ENCODE measurements at places on chromosomes 6 and 20.

GRCh38 chr6:157148391-157149323 is 174.7 kb downstream of the TMEM242 start:
- peak; percentile 71 for DNase-seq

GRCh38 chr6:5367510-5367909 is 106.2 kb downstream of the FARS2 start:
- no peak for DNase-seq

GRCh38 chr6:135117413-135117968 is 62.9 kb upstream of the HBS1L start:
- DNase-seq, result no peak

DNA sequence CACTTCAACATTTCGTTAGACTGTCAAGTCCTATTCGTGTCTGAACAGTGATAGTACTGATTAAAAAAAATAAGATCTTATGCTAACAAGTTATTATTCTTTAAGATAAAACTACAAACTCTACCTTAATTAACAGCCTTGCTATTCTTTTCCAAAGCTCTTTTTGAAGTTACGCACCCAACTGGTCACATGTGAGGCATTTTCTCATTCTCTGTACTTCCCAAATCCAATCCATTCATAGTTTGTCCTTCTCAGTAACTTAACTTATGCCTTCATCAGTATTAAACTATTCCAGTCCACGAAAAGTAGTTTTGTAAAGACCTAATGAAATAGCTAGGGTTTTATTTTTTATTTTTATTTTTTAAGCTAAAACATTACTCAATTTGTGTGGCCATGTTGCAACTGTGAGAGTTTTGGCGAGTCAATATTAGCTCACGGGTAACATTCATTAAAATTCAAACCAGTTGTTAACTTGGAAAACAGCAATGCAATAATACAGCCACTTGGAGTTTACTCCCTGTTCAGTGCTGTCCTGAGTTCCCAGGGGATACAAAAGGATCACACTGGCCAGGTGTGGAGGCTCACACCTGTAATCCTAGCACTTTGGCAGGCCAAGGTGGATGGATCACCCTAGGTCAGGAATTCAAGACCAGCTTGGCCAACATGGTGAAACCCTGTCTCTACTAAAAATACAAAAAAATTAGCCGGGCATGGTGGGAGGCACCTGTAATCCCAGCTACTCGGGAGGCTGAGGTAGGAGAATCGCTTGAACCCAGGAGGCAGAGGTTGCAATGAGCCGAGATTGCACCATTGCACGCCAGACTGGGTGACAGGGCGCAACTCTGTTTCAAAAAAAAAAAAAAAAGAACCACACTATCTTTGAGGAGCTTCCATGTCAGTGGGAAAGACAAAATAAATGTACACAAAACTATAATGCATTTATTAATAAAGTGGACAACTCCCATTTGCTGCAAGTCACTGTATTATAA is 27.9 kb upstream of the EEF1A1 start:
- no peak for DNase-seq

GRCh38 chr20:13953227-13953626 is 37.2 kb downstream of the SEL1L2 start:
- DNase-seq, result no peak

- no peak for DNase-seq
Observed at GRCh38 chr6:45571159-45571558, 193.4 kb upstream of the SUPT3H start.

DNA sequence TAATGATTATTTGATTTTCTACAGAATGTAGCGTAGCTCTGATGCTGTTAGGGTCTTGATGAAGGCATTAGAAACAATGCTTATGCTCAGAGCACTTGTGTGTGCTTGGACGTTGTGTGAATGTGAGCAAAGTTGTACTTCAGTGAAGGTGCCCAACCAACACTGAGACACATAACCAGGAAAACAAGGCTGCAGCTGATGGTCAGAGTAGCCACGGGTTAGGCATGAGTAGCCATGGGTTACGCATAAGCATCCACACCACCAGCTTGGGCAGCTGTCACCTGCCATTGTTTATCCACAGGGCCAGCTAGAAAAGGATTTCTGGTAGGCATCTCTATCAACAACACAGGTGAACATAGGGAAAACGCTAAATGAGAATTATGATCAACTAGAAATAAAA is 326.6 kb downstream of the NRN1 start:
- no peak for DNase-seq

DNA sequence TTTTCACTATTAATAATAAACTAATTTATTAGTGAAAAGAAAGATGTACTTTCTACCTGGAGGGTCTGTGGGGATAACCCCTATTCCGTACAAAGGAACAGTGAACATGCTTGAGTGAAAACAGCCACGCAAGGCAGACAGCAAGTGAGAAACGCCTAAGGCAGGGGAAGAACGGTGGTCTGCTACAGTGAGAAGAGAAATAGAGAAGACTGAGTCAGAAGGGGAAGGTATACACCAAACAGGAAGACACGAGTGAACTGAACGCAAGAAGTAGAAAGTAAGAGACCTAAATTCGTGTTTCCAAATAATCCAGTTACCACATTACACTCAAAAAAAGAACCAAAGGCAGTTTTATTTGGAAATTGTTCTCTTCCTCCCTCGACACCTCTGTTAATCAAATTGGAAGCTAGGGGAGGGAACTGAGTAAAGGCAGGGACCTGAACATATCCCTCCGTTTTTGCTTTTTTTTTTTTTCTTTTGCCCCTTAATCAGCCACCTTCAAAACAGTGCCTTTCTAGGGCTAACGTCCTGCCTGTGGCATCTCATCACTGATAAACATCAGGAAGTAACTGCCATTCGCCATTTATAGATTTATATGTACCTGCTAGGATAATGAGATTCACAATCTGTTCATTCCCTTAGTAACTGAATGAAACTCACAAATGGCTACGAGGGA is 48.9 kb downstream of the ATXN1 start:
- no peak for DNase-seq

DNA sequence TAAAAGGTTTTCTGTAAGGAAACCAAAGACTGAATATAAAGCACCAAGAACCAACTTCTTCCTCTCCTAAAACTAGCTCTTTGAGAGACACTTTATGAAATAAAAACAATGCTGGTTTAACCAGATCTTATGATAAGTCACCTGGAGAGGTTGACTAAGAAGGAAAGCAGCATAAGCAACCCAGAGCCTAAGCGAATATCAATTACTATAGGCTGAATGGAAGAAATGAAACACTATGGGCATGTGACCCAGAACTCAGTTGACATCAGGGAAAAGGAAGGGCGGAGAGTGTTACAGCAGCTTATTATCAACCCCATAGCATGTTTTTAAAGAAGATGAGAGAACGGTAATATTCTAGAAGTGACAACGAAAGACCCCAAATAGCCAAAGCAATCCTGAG is 94.1 kb upstream of the STMND1 start:
- no peak for DNase-seq

- DNase-seq, result no peak
Observed at GRCh38 chr6:73579851-73580246, 59.0 kb upstream of the EEF1A1 start.

- no peak for DNase-seq
Observed at GRCh38 chr6:87848616-87849015, 146.6 kb upstream of the AKIRIN2 start.

- no peak for DNase-seq
Observed at GRCh38 chr6:16059496-16059895, 69.4 kb upstream of the MYLIP start.

DNA sequence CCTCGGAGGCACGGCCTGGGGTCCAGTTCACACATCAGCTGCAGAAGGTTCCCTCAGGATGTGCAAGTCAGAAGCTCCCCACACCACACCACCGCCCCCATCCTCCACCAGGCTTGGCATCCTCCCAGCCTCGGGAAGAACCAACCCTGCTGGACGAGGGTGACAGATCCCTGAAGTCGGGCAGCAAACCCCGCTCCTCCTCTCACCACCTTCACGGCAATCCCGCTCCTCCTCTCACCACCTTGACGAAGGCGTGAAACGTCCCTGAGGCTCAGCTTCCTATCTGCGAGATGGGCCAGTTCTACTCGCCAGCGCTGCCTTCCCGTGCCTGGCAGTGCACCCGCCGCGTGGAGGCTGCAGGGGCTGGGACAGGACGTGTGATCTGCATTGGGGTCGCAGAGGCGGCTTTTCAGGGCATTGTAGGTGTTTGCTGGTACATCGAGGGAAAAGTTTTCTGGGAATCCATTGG is 327.0 kb downstream of the TAF4 start:
- no peak for DNase-seq

GRCh38 chr6:137737836-137738596 is 129.0 kb upstream of the TNFAIP3 start:
- no peak for DNase-seq

- DNase-seq, result no peak
Observed at GRCh38 chr20:53019464-53019863, 47.3 kb downstream of the TSHZ2 start.

- no peak for DNase-seq
Observed at GRCh38 chr6:136050475-136050874, 199.0 kb downstream of the PDE7B start.

GRCh38 chr20:15806105-15806504 is 767.1 kb downstream of the KIF16B start:
- no peak for DNase-seq

DNA sequence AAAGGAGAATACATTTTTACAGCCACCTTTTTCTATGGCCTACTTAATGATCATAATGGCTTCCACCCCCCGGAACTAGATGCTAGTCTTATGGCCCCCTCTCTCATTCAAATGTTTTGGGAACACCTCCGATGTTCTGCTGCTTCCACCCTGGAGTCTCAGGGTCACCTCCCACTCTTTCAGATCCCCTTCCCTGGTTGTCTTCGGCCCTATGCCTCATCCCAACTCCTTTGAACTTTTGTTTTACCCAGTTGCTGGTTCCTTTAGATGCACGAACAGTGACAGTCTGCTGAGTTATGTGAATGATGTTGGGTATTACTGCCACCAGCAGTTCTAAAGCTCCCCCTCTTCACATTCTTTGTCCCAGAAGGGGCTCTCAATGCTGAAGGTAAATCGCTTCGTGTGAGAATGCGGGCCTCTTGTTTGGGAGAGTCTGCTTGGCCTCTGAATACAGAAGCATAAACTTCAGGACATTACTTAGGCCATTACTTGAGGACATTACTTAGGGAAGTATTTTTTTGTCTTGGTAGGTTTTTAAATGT is 309.1 kb downstream of the SOX4 start:
- no peak for DNase-seq

GRCh38 chr6:12185081-12185673 is 105.0 kb upstream of the EDN1 start:
- no peak for DNase-seq

- DNase-seq, result no peak
Observed at GRCh38 chr6:1797801-1798200, 188.1 kb downstream of the FOXC1 start.

DNA sequence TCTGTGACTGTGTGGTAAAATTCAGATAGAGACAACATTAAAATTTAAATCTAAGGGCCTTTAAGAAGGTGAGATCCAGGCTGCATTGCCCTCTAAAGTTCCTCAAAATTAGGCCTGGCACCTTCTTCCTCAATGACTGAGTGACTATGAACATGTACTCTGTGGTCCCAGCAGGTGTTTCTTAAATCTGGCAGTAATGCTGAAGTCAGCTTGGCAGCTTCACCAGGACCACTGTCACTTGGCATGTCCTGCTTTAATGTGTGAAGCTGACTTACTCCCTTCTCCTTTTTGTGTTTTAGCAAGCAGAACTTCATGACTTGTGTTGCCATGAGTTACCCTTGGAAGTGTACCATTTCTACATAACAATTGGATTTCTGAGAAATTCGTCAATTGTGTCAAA is 141.7 kb downstream of the NKAIN2 start:
- no peak for DNase-seq

- DNase-seq, result no peak
Observed at GRCh38 chr6:137869549-137870307, 2.7 kb downstream of the TNFAIP3 start.
